Caki2 (cell line): ENCODE measurements at places on chromosomes 1 and 21.
A peak's percentile ranks its signal among the peaks of the same experiment; 100 is the strongest.

GRCh38 chr21:15183813-15184257, 119.0 kb upstream of the NRIP1 start:
- no peak for DNase-seq

DNA sequence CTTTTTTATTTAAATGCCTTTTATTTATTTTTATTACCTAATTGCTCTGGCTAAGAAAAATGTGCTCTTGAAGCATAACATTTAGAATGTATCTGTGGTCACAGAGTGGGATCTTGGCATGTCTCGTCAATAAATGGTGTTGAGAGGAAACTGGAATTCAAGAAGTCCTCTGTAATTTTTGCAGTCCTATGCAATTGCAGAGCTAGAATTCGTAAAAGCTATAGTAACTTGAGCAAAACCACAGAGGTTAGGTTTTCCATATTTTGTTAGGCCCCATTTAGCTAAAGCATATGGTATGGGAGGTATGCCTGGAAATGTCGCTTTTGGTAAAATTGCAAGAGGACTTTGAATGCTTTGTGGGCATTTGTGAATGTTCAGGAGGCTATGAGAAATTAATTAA, 466.7 kb upstream of the NFIA start:
- no peak for DNase-seq

DNA sequence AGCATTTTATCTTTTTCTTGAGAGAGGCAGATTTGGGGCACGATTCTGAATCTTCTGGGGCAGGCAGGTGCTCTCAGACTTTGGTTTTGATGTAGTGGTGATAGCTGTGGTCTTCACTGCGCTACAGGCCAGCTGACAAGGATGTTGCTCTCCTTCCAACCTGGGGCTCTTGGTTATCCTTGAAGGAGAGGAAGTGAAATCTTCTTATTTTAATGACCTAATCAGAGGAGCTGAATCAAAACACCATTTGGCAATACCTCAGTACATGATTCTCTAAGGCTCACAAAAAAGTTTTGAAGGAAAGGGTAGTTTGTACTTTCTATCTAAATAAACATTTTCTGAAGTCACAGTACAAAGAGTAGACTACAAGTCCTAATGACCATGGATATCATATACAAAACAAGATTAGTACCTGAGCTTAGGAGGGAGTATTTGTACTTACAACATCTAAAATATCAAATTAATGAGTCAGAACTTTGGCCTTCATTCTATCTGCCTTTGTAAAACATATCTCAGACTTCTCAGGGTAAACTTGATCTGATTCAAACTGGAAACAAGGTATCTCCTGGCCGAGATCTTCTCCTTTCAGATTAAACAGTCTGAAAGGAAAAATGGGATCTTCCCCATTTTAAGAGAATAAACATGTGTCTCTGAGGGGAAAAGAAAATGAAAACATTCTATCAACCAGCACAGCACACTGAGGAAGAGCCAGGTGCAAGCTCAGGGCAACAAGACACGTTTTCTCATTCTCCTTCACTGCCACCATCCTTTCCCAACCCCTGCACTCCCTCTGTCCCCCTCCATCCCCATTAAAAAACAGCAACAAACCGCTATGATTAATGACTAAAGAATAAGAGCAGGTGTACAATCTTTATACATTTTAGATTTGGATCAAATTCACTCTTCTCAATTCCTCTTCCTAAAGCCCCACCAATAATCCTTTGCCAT, 69.2 kb downstream of the SH3GLB1 start:
- DNase-seq: no peak

- peak; percentile 91 for DNase-seq
Observed at GRCh38 chr1:105664495-105664894, 1392.0 kb upstream of the PRMT6 start.

GRCh38 chr1:89285745-89286380, 13.2 kb upstream of the GBP5 start:
- no peak for DNase-seq

DNA sequence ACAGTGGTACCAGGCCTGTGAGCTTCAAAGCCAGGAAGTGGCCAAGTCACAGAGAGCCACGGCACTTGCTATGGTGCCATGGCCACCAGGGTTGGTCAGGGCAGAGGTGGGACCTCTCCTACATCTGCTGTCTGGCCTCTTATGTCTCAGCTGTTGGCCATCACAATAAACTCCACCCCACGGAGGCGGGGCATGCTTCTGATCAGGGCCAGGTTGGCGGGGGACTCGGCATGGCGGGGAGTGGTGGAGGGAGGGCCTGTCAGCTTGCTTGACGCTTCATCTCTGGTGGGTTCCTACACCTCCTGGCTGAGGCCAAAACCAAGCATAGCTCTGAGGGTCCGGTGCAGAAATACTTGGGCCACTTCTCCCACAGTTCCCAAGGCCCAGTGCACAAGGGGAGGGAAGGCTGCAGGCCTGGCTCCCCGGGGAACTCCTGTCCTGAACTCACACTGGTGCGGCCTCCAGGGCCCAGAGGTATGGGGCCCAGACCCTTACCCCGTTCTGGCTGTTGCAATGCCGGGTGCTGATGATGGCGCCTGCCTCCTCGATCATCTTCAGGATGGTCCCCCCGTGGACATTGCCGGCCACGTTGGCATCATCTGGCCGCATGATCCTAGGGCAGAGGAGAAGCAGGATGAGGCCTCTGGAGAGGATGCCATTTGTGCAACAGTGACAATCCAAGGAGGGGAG, 44.2 kb downstream of the ACOT7 start:
- DNase-seq: no peak

- DNase-seq: no peak
Observed at GRCh38 chr1:162371611-162372010, 5.0 kb downstream of the SPATA46 start.

DNA sequence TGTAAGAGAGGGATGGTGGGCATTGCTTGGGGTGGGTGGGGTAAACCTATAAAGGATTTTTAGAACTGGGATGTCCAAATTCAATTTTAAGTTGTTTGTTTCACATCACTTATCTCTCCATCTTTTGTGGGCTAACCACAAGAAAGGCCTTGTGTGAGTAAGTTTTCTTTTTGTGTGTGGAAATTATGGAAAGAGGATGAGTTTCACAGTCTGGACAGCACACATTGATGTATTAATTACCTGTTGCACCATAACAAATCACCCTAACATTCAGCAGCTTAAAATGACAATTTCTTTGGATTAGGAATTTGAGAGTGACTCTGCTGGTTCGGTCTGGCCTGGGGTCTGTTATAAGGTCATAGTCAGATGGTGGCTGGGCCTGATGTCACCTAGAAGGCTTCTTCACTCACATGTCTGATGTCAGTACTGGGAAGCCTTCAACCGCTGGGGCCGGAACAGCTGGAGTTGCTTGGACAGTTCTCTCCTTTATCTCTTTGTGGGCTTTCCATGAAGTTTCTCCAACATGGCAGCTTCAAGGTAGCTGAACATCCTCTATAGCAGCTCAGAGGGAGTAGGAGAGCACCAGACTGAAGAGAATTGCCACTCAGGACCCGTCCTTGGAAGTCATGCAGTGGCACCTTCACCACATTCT, 2.0 kb upstream of the COL9A2 start:
- DNase-seq: no peak

DNA sequence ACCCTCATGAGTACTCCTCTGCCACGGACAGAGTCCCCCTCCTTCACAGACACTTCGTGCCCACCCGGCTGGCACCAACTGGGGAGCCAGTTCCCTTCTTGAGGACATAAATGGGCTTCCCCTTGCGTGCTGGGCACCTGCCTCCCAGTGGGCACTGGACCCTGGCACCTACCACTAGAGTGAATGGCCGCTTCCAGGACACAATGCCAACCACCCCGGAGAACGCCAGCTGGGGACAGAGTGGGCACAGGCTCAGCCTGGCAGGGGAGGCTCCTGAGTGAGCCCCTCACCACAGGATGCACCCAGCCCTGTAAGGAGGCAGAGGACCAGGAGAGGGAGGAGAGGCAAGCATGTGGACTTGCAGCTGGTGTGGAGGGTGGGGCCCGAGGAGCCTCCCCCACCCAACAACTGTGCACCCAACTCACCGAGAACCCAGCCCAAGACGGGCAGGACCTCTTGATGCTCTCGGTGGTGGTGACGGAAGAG, 1.0 kb downstream of the ENTREP3 start:
- DNase-seq: no peak

- no peak for DNase-seq
Observed at GRCh38 chr21:43866659-43867331, 1.8 kb downstream of the AGPAT3 start.

DNA sequence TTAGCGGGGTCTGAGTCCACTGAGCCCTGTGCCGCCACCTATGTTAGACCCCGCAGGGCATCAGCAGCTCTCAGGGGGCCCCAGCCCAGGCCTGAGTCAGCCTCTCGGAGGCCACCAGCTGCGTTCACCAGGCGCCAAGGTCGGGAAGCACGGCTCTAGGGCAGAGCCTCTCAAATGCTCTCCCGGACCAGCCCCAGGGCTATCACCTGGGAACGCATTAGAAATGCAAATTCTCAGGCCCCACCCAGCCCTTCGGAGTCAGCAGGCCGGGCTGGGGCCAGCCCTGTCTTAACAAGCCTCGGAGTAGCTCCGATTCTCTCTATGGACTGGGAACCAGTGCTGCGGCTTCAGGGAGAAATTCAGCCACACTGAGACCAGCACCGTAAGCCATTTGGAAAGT, 37.2 kb upstream of the TSPEAR start:
- no peak for DNase-seq

DNA sequence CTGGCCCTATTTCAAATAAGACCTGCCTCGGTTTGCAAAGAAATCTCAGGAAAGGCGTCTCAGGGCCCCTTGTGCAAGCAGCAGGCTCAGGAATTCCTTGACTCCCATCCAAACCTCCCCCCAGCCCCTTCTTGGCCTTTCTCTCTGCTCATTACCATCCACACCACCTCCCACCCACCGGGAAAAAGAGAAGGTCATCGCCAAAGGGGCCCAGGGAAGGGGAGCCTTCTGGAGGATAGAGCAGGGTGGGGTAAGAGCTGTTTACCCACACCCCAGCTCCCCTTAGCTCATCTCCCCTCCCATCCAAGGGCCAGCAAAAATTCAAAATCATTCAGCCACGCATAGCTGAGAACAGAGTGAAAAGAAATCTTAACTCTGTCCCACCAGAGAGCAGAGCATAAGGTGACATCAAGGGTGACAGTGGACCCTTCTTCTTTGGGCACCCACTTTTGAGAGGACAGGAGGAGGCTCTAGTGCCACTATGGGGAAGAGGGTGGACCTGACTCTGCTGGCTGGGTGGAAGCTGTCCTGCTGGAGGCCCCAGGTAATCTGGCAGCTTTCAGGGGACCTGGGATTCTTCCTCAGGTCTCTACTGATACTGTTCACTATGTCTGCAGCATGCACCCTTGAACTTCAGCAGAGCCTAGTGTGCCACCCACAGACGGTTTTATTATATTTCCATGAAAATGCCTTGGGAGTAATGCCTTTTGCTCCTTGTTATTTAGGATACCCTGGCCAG, 3.9 kb upstream of the WNT2B start:
- no peak for DNase-seq

GRCh38 chr1:107941123-107941522, 23.9 kb downstream of the VAV3 start:
- DNase-seq: no peak

DNA sequence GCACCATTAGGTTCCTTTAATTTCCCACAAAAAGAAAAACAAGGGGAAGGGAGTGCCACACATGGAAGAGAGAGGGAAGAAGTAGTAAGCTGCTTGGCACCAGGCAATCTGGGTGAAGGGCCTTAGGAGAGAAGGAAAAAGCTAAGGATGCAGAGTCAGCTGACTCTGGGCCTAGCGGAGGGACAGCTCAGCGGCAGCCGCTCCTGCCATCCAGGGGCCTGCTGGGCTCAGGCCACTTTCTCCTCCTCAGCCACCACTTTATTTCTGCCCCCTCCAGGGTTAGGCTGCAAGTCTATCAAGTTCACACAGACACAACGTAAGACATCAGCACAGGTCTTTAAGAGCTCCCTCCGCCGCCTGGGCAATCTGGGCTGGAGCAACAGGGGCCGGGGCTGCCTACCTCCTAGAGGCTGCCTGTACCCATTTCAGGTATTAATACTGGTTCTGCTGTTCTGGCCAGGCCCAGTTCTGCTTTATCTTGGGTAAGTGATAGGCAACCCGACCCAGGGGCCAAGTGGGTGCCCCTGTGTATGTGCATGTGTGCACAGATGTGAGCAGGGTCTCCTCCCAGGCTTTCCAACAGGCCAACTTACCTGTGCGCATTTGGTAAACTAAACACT, 53.6 kb downstream of the SLC45A1 start:
- no peak for DNase-seq

DNA sequence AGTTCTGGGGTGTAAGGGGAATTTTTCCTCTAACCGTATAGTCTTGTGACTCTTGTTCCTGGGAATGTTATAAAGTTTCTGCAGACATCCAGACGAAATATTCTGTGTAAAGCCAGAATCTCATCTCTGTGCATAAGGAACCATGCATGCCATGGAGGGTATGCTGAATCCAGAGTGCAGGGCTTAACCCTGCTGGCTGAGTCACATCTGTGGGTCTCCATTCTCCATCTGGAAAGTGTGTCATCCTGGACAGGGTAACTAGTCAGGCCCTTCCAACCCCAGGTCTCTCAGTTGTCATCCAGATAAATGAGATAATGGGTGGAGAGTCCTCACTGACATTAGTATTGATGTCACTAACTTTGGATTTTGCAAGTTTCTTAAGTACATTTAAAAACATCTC, 48.8 kb downstream of the ATP5PO start:
- DNase-seq: no peak

DNA sequence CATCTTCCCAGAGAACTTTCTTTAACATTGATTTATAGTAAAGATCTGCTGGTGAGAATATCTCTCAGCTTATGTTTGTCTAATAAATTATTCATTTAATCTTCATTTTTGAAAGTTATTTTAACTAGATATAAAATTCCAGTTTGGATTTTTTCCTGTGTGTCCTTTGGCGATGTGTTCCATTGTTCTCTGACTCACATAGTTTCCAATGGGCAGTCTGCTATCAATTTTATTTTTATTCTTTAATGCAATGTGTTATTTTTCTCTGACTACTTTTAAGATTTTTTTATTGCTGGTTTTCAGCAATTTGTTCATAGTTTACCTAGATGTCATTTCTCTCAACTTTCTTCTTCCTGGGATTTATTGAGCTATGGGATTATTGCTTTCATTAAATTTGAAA, 325.2 kb upstream of the POGK start:
- DNase-seq: no peak

DNA sequence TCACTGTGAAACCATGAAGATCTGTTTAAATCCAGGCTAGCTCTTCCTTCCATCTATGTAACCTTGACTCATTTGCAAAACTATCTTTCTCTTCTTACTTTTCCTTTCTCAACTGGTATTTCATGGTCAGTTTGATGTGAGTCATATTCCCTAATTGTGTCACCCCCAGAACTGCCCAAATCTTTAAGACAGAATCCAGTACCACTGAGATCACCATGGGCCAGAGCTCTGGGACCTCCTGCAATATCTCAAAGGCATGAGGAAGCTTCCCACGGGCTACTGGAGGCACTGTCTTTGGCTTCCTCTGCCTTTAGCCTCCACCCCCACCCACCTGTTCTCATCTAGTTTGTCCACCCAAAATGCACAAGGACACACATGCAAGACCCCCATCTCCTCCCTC, 274.4 kb upstream of the FMN2 start:
- no peak for DNase-seq

DNA sequence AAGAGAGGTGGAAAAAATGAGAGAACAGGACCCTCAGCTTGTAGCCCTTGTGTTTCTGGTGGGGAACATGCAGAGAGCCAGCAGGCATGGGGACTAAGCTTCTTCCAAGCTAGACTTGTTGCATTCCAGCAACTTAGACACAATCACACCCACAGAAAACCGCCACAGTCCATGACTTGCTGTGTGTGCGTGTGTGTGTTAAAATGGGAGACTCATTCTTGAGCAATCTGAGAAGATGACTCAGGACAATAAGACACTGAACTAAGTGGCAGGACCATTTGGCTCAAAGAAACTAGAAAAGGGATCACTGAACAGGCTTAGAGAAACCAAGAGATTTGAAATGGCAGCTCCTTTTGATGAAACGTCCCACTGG, 78.0 kb downstream of the HLX start:
- DNase-seq: peak; percentile 55
